ENCODE measurements at places on chromosomes 12 and 14.

- no peak for DNase-seq
These were observed 54.6 kb upstream of the ARHGAP5 start for GRCh38 chr14:32022525-32022924.

DNA sequence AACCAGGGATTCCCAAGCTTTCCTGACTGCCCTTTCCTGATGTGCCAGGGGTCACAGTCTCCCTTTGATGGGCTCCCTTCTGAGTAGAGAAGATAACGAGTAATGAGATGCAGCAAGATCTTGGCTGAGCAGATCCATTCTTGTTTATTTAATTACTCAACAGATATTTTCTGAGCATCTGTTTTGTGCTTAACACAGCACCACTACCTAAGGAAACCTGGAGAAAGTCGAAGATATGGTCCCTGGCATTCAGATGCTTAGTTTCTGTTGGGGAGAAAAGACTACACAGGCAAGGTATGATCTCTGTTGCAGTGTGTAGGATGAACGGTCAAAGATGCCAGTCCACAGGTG is 3.9 kb downstream of the AJUBA start:
- DNase-seq = no peak

DNA sequence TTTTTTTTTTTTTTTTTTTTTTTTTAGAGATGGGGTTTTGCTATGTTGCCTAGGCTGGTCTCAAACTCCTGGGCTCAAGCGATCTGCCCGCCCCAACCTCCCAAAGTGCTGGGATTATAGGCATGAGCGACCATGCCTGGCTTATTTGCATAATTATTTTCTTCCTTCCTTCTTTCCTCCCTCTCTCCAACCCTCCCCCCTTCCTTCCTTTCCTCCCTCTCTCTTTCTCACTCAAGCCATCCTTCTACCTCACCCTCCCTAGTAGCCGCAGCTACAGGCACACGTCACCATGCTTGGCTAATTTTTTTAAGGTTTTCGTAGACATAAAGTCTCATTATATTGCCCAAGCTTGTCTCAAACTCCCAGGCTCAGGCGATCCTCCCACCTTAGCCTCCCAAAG is 83.8 kb downstream of the PEBP1 start:
- DNase-seq = no peak

DNA sequence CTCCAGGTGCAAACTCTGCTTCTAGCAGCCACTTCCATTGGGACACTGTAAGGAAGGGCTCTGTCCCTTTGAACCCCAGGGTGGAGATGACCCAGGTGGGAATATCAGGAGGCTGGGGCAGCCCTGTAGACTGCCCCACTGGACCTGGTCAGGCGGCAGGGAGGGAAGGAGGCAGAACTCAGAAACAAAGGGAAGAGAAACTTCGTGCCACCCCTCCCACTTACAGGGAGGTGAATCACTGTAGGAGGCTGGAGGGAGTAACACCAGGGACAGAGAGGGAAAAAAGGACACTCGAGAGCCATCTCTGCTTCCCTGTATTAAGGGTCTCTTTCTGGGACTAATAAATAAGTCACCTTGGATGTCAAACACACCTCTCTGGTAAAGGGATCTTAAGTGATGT is 37.4 kb downstream of the ISCA2 start:
- DNase-seq = no peak

DNA sequence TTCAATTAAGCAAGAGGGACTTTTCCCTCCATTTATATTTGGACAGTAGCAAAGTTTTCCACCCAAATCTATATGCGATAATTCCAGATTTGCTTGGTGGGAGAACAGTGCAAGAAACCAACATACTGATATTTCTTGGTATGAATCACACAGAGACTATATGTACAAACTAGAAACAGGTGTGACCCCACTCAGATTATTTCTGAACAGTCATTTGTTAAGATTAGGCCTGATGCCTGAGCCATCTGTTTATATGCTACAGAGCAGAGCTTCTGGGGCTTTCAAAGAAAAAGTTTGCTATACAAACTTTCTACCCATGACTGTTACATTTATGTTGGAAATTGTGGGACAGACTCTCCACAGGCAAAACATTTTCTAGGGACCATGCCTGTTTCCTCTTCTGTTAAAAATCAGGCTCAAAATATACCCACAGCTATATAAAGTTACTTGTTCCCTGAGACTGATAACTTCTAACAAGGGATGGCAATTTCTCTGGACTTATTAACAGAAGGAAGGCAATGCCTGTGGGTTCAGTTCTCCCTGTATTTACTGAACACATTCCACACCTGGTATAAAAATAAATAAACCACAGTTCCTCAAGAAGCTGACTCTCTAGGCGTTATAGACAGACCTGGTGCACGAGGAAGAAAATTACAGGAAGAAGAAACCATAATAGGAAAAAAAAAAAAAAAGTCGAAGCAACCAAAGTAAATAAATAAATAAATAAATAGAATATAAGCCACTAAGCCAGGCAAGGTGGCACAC is 8.0 kb downstream of the PTPN21 start:
- no peak for DNase-seq

DNA sequence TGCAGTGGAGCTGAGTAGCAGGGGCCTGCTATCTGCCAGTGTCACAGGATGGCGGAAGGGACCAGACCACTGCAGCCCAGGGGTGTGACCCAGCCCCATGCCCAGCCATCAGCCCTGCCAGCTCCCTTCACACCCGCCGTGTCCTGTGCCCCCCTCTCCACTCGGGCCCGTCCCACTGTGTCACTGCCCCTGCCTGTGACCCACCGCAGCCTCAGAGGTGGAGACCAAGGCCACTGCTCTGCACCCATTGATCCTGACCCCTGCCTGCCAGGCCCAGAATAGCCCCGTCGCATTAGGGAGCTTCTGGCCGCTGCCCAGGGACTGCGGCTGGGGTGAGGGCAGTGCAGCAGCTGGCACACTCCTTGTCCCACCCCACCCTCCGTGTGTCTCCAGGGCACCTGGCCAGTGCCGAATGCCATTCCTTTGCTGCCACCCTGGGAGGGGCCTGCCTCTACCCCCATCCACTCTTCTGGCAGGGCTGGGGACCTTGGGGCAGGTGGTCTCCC is 2.1 kb upstream of the CRIP2 start:
- no peak for DNase-seq

DNA sequence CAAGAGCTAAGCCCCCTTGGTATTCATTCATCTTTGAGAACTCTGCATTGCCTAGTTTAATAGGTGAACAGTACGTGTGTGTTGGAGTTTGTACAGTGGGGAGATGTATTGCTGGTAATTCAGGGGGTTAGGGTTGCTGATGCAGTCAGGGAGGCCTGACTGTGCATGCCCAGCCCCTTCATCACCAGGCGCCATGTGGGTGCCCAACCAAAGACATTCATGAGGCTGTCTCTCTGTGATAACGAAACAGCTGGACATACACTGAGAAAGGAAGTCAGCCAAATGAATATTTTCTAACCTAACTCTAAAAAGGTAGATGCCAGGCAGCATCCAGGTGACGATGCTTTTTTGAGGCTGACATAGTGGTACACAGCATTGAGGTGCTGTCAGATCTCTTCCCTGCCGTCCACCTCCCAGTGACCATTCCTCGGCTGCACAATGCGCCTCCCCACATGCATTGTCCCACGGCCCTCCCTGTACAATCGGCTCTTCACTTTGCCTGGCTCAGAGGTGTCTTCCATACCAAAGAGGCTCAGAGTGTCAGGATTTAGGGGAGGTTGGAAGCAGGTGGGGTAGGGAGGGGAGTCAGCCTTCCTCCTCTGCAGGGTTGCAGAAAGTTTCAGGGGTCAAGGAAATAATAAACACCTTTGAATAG is 19.0 kb downstream of the EML1 start:
- no peak for DNase-seq

DNA sequence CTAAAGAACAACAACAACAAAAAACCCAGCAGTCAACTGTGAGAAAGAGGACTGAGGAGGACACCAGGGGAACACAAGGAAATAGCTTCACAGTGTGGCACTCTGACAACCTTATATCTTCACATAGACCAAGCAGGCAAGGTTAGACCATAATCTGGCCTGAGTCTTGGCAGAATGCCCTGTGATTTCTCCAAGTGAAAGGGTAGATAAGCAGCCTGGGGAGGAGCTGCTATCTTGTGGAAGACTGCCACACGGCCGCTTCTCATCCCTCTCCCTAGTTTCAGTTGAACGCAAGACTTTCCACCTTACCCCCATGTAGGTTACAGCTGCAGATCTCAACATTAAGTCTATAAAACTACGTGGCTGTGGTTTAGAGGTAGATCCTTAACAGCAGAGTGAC is 3.7 kb downstream of the SLC25A21 start:
- DNase-seq = no peak

GRCh38 chr12:87687362-87687761 is 341.8 kb downstream of the C12orf50 start:
- no peak for DNase-seq

DNA sequence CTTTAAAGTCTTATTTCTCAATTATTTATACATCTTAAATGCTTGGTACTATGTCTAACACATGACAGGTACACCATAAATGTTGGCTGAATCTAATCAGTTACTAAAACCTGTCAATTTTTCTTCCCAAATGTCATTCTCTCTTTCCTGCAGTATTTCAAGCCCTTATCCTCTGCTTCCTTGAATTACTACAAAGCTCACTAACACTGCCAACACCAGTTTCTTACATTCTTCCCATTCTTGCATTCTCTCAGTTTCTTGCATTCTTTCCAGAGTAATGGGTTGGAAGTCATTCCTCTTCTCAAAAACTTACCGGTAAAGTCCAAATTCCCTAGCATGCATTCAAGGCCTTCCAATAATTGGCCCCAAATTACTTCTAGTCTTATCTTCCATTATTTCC is 9.6 kb upstream of the SMARCC2 start:
- no peak for DNase-seq

DNA sequence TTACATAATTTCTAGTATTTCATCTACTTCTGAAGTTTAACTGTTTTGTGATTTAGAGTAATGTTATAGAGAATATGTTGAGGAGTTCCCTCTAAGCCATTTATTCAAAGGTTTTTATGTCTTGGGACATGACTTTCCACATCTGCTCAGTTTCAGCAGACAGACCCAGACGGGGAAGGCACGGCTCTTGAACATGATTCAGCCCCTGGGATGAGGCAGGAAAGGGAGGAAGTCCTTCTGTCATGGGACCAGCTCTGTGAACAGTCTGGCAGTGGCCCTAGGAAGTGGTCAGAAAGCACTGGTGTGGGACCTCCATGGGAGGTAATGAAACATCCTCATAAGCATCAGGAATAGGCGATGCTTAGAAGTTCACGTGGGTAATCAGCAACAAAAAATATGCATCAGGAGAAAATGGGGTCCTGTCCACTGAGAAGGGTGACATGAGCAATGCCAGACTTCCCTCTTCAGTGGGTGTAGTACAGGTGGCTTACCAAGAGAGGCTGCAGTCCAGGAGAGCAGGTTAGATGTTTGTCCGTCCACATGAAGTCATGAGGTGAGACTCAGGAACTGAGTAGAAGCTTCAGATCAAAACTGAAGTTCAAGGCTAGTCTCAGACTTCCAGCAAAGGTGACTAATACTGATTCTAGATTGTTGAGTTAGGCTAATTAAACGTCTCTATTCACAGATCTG is 248.5 kb downstream of the IPO8 start:
- no peak for DNase-seq

DNA sequence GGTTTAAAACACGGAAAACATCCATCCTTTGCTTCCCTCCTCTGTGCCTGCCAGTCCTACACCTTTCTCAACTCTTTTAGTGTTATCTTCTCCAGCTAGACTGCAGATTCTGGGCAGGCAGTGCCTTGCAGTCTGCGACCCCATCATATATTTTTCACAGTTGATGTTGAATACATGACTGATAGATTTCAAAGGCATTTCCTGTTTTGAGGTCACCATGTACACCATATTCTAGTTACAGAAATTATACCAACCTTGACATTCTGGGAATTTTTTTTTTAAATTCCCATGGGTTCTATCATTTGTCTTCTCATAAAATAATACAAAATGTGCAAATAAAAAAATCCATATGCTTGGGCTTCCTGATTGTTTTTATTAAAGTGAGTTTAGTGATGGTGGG is 16.6 kb downstream of the SOCS2 start:
- no peak for DNase-seq

DNA sequence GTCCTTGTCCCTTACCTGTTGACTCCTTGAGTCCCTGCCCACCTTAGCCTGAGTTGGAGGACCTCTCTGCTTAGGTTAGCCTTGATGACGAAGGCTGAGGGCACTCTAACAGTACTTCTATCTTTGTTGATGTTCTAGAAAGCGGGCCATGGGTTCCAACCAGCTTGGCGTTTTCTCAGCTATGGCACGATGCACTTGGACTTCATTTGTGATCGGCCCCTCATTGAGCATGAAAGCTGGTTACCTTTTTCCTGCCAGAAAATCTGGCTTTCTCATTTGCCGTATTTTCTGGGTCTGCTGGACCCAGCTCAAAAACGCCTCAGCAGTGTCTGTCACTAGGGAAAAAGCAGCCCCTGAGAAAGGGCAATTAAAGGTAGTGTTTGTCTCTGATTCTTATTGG is 290.8 kb downstream of the EMP1 start:
- DNase-seq = no peak

Measured in cerebellar nuclear complex (tissue), 1 donor.